ENCODE measurements at places on chromosomes 5 and 9. TPM values are rescaled to one million over a fixed set of nuclear protein-coding genes. Genes with fewer than 3 reads are reported as not detected.

Gene MSMP
- total RNA-seq = not detected

Gene SERINC5
- total RNA-seq = 21.4 TPM

Gene CCL19
- total RNA-seq = not detected

Gene PCA3
- not detected for total RNA-seq

Gene CCL28
- 0.52 TPM for total RNA-seq

Gene MYMK
- total RNA-seq = 8.9 TPM

Gene PALM2AKAP2
- total RNA-seq = 24.0 TPM

Gene NRG2
- total RNA-seq = 0.52 TPM

Measured in skeletal muscle tissue (tissue), 5 donors.